Heart right ventricle (tissue), 16 donors: ENCODE measurements at places on chromosomes 11 and 22. TPM values are rescaled to one million over a fixed set of nuclear protein-coding genes. Genes with fewer than 3 reads are reported as not detected.

The ALDH3B1 gene
- total RNA-seq = 5.1 TPM

GRCh38 chr11:113849713-113850112, 25.7 kb downstream of the USP28 start:
- H3K27ac ChIP-seq = no peak overlapping the region
- peaks cover 58% of the 10 kb centered on the region for H3K36me3 ChIP-seq
- no peak overlapping the region for H3K4me3 ChIP-seq
- H3K27me3 ChIP-seq = no peaks in the 10 kb centered on the region

DNA sequence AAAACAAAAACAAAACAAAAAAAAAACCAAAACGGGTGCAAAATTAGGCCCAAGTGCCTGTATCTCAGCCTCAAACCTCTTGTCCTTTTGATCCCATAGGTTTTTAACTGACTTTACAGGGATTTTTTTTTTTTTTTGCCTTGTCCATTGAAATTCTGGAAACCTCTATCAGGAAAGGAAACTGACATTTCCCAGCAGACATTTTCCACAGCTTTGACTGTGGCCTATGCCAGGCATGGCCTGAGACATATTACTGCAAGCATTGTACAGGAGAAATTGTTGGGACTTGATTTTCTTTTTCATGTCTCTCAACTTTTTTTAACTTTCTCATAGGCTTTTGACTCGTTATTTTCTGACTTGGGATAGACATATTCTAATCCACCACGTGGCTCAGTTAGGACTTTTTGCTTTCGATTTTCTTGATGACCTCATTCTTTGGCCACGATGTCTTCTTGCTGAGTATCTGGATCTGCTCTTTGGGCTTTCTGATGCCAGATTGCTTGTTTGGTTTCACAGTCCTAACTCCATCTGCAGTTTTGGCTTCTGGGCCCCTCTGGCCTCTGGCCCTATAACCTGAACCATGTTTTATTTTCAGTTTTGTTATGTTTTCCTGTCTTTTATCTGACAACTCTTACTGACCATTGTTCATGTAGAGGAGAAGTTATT, 336.1 kb upstream of the C11orf87 start:
- no peaks in the 10 kb centered on the region for H3K36me3 ChIP-seq
- peak overlapping the region; percentile 39 for H3K27ac ChIP-seq
- no peaks in the 10 kb centered on the region for H3K4me1 ChIP-seq
- peak; percentile 32 for DNase-seq
- no peaks in the 10 kb centered on the region for H3K27me3 ChIP-seq

GRCh38 chr11:32829680-32830412, at the start of gene PRRG4:
Gene PRRG4, plus strand, starts transcription at chr11:32829927. Its CDS starts 603 bp downstream, at chr11:32830530.
- peaks cover 10% of the 10 kb centered on the region for H3K27me3 ChIP-seq
- H3K4me3 ChIP-seq = peak within 1 kb of the TSS; percentile 63
- no peaks in the 10 kb centered on the region for H3K36me3 ChIP-seq
- no peaks in the 10 kb centered on the region for H3K4me1 ChIP-seq
- peak; percentile 50 for DNase-seq

GRCh38 chr11:101390539-101390938, 193.3 kb downstream of the TRPC6 start:
- no peaks in the 10 kb centered on the region for H3K36me3 ChIP-seq
- no peak for DNase-seq

DNA sequence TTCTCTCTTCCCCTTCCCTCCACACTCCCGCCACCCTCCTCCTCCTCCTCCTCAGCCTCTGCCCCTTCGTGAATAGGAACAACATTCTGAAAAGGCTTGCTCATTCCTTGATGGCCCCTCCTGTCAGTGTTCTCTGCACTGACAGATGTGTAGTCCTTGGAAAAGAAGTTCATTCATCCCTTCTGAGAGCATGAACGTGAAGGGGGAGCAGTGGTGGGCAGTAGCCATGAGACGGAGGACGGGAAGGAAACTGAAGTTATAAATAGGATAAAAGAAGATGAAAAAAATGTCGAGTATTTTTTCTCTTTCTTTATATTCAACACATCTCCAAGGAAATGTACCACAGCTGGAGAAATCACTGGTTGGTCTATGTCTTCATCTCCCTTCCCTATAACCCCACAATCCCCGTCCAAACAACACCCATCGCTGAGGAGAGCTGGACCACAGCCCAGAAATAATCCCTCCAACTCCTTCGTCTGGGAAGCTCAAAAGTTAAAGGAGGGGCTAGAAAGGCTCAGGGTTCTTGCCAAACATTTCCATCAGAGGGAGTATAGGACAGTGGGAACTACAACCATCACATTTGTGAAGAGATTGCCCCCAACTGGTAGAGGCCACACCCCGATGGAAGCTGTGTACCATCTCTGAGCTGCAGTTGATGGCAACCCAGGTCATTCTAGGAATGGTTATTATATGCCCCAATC, 33.5 kb downstream of the ETS1 start:
- peaks cover 50% of the 10 kb centered on the region for H3K4me1 ChIP-seq
- no peaks in the 10 kb centered on the region for H3K27me3 ChIP-seq
- H3K4me3 ChIP-seq = no peak overlapping the region
- H3K36me3 ChIP-seq = no peaks in the 10 kb centered on the region
- H3K27ac ChIP-seq = no peak overlapping the region
- DNase-seq = peak; percentile 67

The OR51B2 gene
- total RNA-seq = not detected

The CCDC73 gene
- total RNA-seq = not detected

DNA sequence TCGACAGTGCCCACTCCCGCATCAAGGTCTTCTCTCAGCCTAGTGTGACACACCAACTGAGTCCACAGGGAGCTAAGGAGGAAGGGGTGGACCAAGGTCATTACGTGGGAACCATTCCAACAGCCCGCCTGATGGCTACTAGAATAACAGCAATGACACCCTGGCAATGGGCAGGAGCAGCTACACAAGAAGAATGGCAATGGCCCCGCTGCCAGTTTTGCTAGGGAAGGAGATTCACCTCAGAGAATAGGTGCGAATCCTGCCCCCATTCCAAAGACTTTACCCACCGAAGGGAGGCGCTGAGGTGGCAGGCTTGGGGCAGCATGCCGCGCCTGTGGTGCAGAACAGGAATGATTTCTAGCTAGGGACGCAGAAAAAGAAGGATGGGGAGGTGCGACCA, 9.1 kb downstream of the WT1 start:
- H3K4me1 ChIP-seq = peaks cover 14% of the 10 kb centered on the region
- no peak for DNase-seq
- no peaks in the 10 kb centered on the region for H3K36me3 ChIP-seq
- peak overlapping the region; percentile 37 for H3K27ac ChIP-seq
- H3K27me3 ChIP-seq = peaks cover 60% of the 10 kb centered on the region

- no peaks in the 10 kb centered on the region for H3K27me3 ChIP-seq
- DNase-seq = peak; percentile 69
- H3K27ac ChIP-seq = peak overlapping the region; percentile 93
- H3K4me3 ChIP-seq = no peak overlapping the region
- peaks cover 43% of the 10 kb centered on the region for H3K4me1 ChIP-seq
Measured at GRCh38 chr22:46007003-46007847, 30.3 kb upstream of the WNT7B start.

- H3K27me3 ChIP-seq = no peaks in the 10 kb centered on the region
- DNase-seq = no peak
- H3K4me3 ChIP-seq = no peak overlapping the region
- H3K4me1 ChIP-seq = no peaks in the 10 kb centered on the region
- no peak overlapping the region for H3K27ac ChIP-seq
Measured at GRCh38 chr11:71282581-71283351, 30.4 kb upstream of the SHANK2 start.

The OR52N4 gene
- not detected for total RNA-seq

The PIWIL4 gene
- total RNA-seq = 1.0 TPM

The NEFH gene
- total RNA-seq = 0.60 TPM

The GPHA2 gene
- not detected for total RNA-seq

The LRRC51 gene
- total RNA-seq = 2.3 TPM

DNA sequence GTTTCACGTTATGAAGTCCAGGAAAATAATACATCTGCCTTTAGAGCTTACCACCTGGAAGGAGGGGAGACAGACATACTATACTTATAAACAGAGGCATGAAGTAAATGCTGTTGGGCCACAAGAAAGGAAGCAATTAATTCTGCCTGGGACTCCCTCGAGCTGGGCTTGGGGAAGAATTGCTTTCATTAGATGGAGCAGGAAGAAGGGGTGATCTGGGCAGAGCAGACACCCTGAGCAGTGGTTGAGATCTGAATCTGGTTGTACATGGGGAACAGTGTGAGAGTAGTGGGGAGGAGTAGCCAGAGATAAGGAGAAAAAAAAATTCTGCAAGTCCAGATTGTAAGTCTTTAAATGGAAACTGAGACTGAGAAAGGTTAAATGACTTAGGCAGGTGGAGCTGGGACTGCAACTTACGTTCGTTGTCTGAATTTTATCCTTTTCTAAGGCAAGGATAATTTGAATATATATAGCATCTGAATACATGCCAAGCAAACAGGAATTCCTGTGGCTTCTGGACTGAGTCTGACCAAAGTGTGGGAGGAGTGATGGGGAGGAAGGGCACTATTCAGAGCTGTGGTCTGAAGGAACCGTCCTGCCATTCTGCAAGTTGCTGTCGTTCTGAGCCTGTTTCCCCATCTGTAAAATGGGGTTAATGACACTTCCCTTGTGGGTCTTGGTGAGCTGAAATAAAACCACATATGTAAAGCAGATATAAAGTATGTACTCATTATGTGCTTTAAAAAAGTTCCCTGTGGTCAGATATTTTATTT, 7.9 kb downstream of the NCAM1 start:
- peaks cover 29% of the 10 kb centered on the region for H3K4me1 ChIP-seq
- DNase-seq = no peak
- H3K27me3 ChIP-seq = peaks cover 1% of the 10 kb centered on the region
- no peak overlapping the region for H3K4me3 ChIP-seq
- H3K36me3 ChIP-seq = no peaks in the 10 kb centered on the region
- peak overlapping the region; percentile 32 for H3K27ac ChIP-seq

DNA sequence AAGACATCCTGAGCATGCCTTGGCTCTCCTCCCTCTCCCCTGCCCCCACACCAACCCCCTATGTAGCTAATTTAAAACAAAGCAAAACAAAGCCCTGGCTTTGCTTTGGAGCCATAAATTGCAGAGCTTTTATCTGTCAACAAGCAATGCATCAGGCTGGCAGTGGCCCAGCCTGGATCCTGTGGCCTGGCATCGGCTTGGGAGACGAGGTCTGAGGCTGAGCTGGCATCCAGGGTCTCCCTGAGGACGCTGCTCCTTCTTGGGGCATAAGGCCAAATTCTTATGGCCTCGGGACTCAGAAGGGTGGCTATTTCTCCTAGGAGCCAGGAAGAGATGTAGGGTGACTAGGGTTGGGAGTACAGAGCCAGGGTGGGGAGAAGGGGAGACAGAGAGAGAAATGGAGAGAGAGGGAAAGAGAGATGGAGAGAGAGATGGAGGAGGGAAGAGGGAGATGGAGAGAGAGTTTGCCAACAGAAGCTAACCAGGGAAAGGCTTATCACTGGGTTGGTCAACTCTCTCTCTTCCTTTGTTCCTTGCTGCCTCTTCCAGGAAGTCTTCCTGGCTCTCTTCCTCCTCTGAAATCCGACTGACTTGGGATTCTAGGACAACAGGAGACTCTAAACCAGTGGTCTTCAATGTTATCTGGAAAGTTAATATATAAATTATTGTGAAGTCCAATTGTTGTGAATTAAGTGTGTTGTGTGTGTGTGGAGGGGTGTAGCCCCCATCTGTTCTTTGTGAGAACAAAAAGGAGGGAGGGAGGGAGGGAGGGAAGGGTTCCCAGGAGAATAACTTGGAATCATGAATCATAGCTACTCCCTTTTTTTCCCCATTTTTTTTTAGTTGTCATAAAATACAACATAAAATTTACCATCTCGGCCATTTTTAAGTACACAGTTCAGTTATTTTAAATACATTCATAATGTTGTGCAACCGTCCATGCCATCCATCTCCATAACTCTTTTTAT, 29.1 kb downstream of the TSPAN18 start:
- H3K36me3 ChIP-seq = no peaks in the 10 kb centered on the region
- H3K27ac ChIP-seq = peak overlapping the region; percentile 31
- no peak for DNase-seq
- H3K4me1 ChIP-seq = peaks cover 68% of the 10 kb centered on the region

- H3K27ac ChIP-seq = no peak overlapping the region
- H3K4me1 ChIP-seq = no peaks in the 10 kb centered on the region
- peaks cover 32% of the 10 kb centered on the region for H3K27me3 ChIP-seq
- no peak overlapping the region for H3K4me3 ChIP-seq
Measured at GRCh38 chr11:32069361-32070058, 21.4 kb upstream of the RCN1 start.

The TMEM121B gene
- 1.9 TPM for total RNA-seq

- H3K4me3 ChIP-seq = no peak overlapping the region
- no peak overlapping the region for H3K27ac ChIP-seq
- H3K27me3 ChIP-seq = no peaks in the 10 kb centered on the region
- H3K36me3 ChIP-seq = peaks cover 97% of the 10 kb centered on the region
- DNase-seq = no peak
Measured at GRCh38 chr11:74871037-74871436, 77.9 kb downstream of the XRRA1 start.

- no peak overlapping the region for H3K4me3 ChIP-seq
- peaks cover 32% of the 10 kb centered on the region for H3K4me1 ChIP-seq
- no peaks in the 10 kb centered on the region for H3K27me3 ChIP-seq
- peak; percentile 63 for DNase-seq
Measured at GRCh38 chr11:121464352-121464946, 11.7 kb upstream of the SORL1-AS1 start.

- no peak overlapping the region for H3K4me3 ChIP-seq
- DNase-seq = no peak
- no peak overlapping the region for H3K27ac ChIP-seq
- H3K36me3 ChIP-seq = no peaks in the 10 kb centered on the region
Measured at GRCh38 chr11:10066441-10066840, 227.6 kb downstream of the SBF2 start.

- no peak for DNase-seq
- no peaks in the 10 kb centered on the region for H3K27me3 ChIP-seq
Measured at GRCh38 chr11:121086866-121087265, 14.2 kb upstream of the TECTA start.

The MS4A6E gene
- total RNA-seq = not detected

The GLYAT gene
- not detected for total RNA-seq

The ATL3 gene
- total RNA-seq = 18.8 TPM

GRCh38 chr22:38718414-38718813, 12.7 kb downstream of the GTPBP1 start:
- H3K27me3 ChIP-seq = no peaks in the 10 kb centered on the region
- H3K27ac ChIP-seq = no peak overlapping the region
- peaks cover 11% of the 10 kb centered on the region for H3K4me1 ChIP-seq
- DNase-seq = no peak
- H3K36me3 ChIP-seq = peaks cover 76% of the 10 kb centered on the region
- no peak overlapping the region for H3K4me3 ChIP-seq

DNA sequence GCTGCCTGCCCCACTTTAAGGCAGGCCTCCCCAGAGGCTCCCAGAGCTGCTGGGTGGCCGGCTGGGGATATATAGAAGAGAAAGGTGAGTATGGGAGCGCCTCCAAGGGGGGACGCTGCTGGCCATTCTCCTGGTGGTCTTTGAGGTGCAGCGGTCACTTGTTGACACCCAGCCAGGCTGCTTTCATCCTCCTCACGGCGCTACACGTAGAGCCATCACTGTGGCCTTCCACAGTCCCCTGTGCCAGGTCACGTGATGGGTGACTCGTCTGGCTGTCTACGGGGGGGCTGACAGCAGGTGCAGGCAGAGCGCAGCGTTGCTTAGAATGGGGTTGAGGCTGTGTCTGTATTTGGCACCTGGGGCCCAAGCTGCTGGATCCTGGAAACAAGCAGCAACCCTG, 1.9 kb downstream of the ACR start:
- H3K27me3 ChIP-seq = peaks cover 4% of the 10 kb centered on the region
- H3K36me3 ChIP-seq = no peaks in the 10 kb centered on the region
- no peak overlapping the region for H3K4me3 ChIP-seq
- no peak for DNase-seq
- H3K4me1 ChIP-seq = no peaks in the 10 kb centered on the region
- H3K27ac ChIP-seq = no peak overlapping the region

GRCh38 chr11:48013269-48013901, 33.0 kb downstream of the PTPRJ start:
- H3K4me1 ChIP-seq = peaks cover 22% of the 10 kb centered on the region
- H3K36me3 ChIP-seq = no peaks in the 10 kb centered on the region
- H3K27me3 ChIP-seq = no peaks in the 10 kb centered on the region
- no peak overlapping the region for H3K27ac ChIP-seq
- no peak overlapping the region for H3K4me3 ChIP-seq
- no peak for DNase-seq

The TPST2 gene
- 23.7 TPM for total RNA-seq
